Thymus (tissue), 14 donors: ENCODE measurements at places on chromosomes 5 and 9. TPM values are rescaled to one million over a fixed set of nuclear protein-coding genes. Genes with fewer than 3 reads are reported as not detected.

DNA sequence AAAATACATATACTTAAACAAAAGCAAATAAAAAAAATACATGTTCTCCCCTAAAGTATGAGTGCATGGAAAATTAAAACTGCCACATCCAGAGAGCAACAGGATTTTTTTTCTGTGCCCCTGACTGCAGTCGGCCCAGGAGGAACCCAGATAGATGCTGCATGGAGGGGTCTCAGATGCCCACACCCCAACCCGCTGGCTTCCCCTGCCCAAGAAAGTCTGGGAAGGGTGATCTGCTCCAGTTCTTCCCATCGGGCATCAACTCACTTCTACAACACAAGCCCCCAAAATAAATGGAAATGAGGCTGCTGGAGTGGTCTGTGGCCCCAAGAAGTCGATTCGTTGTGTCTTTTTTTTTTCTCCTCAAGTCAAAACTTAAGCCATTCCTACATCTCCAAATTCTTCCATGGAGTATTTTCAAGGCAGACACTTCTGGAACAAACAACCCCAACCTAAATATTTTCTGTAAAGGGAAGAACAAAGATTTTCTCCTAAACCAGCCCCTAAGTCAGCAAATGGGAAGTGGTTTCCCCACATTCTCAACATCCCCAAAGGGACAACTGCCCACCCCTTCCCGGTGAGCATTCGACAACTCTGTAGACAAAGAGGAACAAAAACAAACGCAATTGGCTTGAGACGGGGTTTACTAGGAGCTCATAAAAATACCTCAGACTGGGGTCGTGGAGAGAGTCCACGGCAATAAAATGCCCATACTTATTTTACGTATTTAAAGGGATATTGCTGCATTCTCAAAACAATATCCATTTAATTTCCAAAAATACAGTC is 46.7 kb downstream of the ROR2 start:
- no peak for DNase-seq

DNA sequence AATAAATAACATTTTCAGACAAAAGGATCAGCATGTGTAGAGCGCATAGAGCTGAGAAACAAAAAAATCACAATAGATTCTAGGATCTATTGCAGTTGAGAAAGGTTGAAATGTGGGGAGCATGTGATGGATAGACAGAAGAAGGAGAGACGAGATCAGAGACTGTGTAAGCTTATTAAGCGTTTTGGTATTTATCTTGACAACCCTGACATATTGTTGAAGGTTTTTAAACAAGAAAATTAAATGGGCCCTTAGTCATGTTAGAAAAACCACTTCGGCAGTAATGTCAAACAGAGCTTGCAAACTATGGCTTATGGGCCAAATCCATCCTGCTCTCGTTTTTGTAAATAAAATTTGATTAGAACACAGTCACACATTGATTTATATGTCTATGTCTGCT is 200.5 kb upstream of the KLF4 start:
- no peak for DNase-seq

DNA sequence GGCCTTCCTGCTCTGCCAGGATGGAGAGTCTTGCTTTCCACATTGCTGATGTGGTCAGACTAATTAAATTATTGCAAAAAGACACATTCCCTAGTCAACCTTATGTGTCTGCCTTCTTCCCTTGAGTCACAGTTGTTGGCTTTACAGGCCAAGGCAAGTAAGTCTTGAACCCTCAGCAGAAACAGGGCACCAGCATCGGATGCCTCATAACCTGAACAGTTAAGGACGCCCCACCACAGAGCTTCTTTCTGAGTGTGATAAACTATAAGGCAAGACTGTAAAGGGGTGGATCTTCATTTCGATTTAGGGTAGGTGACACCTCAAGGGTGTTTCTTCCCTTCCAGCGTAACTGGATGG is 670 bp upstream of the KIF2A start:
- no peak for DNase-seq

DNA sequence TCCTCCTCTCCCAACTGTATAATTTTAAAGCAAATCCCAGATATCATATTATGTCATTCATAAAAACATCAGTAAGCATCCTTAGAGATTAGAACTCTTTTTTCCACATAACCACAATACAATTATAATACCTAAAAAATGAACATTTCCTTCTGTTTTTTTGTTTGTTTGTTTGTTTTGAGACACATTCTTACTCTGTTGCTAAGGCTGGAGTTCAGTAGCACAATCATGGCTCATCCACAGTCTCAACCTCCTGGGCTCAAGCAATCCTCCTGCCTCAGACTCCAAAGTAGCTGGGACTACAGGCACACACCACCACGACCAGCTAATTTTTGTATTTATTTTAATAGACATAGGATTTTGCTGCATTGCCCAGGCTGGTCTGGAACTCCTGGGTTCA is 8.0 kb downstream of the F2R start:
- no peak for DNase-seq

- no peak for DNase-seq
These were observed 63.2 kb upstream of the RPS23 start for GRCh38 chr5:82341325-82341724.

DNA sequence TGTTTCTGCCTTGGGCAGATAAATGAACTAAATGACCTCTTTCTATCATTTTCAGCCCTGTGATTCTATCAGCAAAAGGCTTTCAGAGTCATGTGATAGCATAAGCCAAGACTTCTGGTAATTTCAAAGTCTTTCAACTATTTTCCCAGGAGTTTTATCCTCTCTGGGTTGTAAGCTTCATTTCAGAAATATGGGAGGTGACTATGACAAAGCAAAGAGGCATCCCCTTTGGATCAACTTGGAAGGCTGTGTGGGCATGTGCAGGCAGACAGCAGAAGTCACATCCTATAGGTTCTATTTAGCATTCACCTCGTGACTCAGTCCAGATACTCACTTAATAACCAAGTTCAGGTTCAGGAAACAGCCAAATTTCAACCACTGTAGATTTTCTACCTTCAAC is 149.0 kb upstream of the FST start:
- DNase-seq: no peak

- no peak for DNase-seq
These were observed 11.2 kb upstream of the PDCD1LG2 start for GRCh38 chr9:5499157-5499556.

GRCh38 chr9:4263591-4263990 is 36.3 kb downstream of the GLIS3 start:
- DNase-seq: no peak

DNA sequence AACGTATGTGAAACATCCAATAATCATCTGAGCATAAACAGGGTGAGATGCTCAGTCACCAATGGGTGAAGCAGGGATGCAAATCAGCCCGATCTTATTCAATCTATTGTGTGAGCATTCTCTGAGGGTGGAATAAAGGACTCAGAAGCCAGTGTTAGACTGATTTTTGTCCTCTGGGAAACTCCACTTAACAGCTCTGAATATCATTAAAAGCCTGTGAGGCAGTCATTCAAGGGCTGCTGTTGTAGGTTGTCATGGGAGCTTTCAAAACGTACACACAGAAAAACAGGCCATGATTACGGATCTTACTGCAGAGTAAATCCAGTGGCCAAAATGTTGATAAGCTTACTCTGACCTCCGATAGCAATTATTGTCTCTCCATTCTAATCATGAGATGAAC is 266.5 kb upstream of the EFNA5 start:
- no peak for DNase-seq

DNA sequence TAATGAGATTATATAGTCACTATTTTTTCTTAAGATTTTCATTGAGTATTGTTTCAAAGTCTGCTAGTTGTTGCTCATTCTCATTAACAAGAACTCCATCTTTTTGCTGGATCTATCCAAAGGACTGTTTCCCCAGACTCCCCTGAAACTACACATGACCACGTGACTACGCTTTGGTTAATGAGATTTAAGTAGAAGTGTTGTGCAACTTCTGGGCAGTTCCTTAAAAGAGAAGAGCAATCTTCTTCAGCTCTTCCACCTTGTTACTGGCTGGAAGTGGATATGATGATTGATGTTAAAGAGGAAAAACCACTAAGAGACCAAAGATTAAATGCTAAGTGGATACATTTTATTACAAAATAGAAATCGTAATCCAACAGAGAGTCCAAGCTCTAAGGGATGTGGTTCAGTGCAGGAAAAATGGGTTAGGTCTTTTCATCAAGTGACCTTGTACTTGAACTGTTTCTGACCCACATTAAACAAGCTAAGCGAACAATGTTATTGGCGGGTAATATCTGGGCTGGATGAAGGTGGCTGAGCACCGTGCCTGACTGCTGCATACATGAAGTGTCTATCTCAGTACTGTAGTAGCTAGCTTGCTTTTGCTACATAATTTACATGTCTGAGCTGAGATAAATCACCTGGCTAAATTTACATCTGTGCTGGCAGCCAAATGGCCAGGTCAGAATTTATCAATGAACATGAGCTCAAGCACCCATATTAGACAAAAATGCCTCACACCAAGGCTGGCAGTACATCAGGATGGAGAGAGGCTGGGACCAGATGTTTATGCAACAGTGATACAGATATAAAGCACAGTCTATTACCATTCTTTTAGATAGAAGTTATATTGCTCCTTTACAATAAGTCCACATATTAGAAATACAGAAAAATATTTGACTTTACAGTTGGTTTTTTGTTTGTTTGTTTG is 7.5 kb upstream of the CTNNAL1 start:
- DNase-seq: no peak

DNA sequence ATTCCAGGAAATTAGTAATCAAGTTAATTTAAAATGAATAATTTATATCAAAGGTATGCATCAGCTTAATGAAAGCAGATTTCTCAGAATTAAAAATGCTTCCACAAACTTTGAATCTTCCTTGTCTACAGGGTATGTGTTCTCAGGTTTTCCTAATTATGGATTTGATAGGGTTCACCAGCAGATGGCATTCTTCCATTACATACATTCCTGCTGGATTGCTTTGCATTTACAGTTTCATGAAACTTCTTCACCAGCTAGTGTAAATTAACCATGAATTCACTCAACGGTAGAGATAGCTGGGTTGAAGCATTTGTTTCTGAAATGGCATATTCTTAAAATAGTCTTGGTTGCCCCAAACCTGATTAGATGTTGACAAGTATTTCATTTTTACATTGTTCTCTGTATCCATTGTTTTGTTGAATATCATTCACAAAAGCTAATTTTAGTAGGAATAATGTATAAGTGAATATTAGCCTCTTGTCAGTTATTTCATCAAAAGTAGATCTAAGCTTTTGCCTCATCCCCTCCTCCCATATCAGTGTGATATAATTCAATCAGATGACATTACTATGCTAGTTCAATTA is 68.7 kb upstream of the WDR41 start:
- DNase-seq: no peak

- no peak for DNase-seq
These were observed 863 bp upstream of the LIFR start for GRCh38 chr5:38557308-38557710.

DNA sequence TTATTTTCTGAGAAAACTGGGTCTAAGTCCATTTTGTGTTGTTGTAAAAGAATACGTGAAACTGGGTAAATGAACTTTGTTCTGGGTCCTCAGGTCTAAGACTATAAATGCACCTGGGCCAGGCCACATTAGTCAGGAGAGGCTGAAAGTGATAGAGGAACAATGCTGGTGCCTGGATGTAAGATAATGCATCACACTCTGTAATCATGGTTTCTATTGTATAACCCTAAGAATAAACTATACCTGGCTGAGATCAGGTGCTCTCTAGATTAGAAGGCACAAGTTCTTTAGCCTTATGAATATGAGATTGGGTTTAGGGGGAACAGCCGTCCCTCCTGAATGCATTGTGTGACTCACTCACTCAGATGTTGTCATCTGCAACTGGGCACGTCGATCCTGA is 675.5 kb downstream of the HTR1A start:
- no peak for DNase-seq

DNA sequence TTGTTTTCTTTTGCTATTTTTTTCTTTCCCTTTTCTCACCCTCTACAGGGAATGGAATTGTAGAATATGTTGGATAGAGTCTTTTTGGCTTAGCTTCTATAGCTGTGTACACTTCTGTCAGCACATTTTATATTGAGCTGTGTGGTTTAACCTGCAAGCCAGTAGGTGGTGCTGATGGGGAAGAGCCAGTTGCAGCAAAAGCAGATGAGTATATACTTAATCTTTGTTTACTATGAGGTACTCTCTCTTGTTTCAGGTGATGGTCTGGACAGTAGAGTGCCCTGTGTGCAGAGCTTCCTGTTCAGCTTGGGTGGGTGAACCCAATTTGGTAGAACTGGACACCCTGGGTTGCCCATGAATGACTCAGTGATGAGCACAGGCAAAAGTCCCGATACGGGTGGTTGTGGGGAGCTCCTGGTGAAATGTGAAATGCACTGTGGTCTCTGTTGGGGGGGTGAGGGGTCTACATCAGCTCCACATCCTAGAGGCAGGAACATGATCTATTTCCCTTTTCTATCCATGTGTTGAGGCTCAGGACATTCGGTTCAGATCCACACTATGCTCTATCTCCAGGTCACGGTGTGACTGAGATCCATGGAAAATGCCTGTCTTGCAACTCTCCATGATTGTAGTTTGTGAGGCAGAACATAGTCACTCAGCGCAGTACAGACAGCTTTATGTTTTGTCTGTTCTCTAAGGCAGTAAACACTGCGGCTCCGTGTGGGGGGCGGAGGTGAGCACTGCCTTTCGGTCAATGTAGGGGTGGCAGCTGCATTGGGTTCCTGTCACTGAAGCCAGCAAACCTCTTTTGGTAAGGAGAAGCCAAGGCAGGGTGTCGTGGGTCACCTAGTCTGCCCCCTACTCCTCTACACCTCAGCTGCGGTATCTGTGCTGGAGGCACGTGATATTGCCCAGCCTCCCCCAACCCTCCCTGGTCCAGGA is 353.2 kb downstream of the PRR16 start:
- DNase-seq: no peak

DNA sequence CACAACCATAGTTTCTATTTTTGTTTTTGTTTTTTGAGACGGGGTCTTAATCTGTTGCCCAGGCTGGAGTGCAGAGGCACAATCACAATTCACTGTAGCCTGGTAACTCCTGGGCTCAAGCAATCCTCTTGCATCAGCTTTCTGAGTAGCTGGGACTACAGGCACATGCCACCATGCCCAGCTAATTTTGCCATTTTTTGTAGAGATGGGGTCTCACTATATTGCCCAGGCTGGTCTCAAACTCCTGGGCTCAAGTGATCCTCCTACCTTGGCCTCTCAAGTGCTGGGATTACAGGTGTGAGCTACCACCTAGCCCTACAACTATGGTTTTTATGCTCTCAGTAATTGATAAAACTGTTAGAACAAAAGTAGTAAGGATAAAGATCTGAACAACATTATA is 147.5 kb upstream of the SHB start:
- no peak for DNase-seq

GRCh38 chr5:83441747-83442146 is 29.8 kb upstream of the VCAN start:
- no peak for DNase-seq

GRCh38 chr9:31112491-31112890 is 1272.0 kb upstream of the ACO1 start:
- DNase-seq: no peak

The GABRB2 gene
- polyA plus RNA-seq: 0.09 TPM

The FOXD4L6 gene
- 0.16 TPM for polyA plus RNA-seq

The EPB41L4A gene
- polyA plus RNA-seq: 5.2 TPM

The OR1Q1 gene
- polyA plus RNA-seq: 0.05 TPM

The CEL gene
- polyA plus RNA-seq: 3.2 TPM

The FBP2 gene
- 0.32 TPM for polyA plus RNA-seq

The BAAT gene
- 0.11 TPM for polyA plus RNA-seq

The BAG1 gene
- 88.8 TPM for polyA plus RNA-seq

The SLC36A3 gene
- polyA plus RNA-seq: under 0.01 TPM

The ADGRD2 gene
- polyA plus RNA-seq: 0.50 TPM

The SYNPO gene
- 10.0 TPM for polyA plus RNA-seq

The GKAP1 gene
- polyA plus RNA-seq: 22.4 TPM

The IDNK gene
- polyA plus RNA-seq: 35.0 TPM

The RLN2 gene
- 3.1 TPM for polyA plus RNA-seq

The DMGDH gene
- 1.1 TPM for polyA plus RNA-seq
